ENCODE measurements at places on chromosomes 12 and 14. TPM values are rescaled to one million over a fixed set of nuclear protein-coding genes. Genes with fewer than 3 reads are reported as not detected.

DNA sequence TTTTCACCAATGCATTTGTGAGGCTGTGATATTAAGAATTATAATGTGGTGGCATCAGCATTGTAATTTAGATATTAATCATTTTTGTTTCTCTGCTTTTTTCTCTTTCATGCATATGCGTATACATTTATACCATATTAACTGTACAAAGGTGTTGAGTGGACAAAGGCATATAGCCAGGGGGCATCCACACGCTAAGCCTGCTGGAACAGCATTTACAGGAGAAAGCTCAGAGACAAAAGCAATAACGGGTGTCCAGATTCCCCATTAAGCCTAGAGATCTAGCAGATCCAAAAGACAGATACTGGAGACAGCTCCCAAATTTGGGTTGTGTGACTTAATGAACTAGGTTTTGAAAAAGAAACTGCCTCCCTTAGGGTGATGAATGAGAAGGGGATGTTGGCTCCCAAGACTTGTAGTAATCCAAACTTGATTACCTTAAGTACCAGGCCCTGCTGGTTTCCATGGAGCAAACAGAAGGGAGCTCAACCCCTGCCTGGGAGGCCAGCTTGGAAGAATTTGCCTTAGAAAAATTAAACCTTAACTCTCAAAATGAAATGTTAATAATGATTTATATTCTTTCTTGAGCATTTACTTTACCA lies 181.9 kb downstream of the SLC6A15 start:
- DNase-seq = no peak

DNA sequence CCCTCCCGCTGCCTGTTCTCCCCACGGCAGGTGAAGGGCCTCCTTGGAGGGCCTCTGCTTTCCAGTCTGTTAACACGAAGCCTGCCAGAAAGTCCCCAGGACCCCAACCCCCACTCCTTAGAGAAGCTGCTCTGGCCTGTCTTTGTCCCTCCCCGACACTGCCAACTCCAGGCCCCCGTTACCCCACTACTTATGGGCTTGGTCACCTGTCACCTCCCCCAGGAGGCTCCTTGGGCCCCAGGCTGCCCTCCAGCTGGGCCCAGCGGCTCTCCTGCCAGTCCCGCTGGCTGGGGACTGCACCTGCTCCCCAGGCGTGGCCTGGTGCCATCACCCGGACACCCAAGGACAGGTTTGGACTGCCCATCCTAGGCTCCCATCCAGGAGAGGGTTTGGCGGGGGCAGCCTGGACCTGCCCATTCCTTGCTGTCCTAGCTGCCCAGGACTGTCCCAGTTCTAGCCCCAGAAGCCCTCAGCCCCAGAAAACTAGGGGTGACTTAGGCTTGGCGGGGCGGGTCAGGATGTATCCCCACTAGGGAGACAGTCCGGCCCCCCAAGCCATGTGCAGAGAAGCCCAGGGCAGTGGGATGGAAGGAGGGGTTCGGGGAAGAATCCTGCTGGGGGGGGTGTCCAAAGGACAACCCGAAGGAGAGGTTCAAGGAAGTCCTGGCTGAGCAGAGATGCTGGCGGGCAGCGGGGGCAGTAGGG lies 155.7 kb upstream of the C14orf180 start:
- no peak for DNase-seq

DNA sequence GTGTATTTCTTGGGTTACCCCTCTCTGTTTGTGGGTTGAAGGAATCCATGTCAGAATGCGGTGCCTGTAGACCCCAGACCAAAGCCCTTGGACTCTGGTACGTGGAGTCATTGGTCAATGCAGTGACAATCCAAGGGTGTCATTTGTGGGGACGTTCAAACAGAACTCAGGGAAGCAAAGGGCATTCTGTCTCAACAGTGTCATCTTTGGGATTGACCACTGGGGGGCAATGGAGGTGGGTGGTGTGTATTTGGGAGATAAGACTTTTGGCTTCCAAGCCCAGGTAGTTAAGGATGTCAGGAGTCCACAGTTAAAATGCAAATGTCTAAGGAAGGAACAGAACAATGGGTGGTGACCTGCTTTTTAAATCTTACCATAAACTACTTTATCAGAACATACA lies 54.6 kb upstream of the CCDC175 start:
- no peak for DNase-seq

- no peak for DNase-seq
These were observed 42.4 kb upstream of the STXBP6 start for GRCh38 chr14:25092258-25092740.

GRCh38 chr12:60123557-60123956 lies 527.7 kb downstream of the SLC16A7 start:
- DNase-seq = no peak

DNA sequence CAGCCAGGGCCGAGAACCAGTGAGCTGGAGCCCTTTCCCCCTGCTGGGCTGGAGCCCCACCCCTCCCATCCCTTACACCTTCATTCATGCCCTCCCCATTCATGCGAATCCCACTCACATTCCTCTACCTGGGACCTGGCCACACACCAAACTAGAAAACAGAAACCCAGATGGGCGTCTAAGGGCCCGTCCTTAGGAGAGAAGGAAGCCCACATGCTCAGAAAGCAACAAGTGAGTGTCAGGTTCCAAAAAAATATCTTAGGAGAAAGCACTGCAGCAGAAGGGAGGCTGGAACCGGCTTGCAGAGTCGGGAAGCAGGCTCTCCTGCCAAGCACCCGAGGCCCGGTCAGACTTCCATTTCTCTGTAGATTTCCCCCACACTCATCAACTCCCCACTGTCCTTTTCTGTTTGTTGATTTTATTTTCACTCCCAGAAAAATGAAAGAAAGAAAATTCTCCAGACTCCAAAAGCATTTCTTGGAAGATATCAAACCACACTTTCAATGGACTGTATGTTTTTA lies 13.6 kb downstream of the BCL11B start:
- DNase-seq = peak; percentile 66

- DNase-seq = no peak
These were observed 18.6 kb upstream of the SSPN start for GRCh38 chr12:26176725-26177124.

GRCh38 chr12:96047229-96048211 lies 12.1 kb upstream of the LTA4H start:
- DNase-seq = peak; percentile 73

DNA sequence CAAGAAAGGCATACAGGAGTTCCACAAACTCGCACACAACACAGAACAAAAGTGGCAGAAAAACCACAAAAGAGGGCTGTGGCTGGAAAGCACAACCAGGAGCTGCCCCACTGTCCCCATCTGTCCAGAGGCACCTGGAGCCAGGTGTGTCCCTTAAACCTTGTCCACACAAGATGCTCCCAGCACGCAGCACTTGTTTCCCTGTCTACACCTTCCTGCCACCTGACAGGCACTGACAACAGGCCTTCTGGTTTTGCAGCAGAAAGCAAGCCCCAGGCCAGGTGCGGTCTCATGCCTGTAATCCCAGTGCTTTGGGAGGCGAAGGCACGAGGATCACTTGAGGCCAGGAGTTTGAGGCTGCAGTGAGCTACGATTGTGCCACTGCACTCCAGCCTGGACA lies 3.6 kb downstream of the BTBD6 start:
- DNase-seq = no peak

DNA sequence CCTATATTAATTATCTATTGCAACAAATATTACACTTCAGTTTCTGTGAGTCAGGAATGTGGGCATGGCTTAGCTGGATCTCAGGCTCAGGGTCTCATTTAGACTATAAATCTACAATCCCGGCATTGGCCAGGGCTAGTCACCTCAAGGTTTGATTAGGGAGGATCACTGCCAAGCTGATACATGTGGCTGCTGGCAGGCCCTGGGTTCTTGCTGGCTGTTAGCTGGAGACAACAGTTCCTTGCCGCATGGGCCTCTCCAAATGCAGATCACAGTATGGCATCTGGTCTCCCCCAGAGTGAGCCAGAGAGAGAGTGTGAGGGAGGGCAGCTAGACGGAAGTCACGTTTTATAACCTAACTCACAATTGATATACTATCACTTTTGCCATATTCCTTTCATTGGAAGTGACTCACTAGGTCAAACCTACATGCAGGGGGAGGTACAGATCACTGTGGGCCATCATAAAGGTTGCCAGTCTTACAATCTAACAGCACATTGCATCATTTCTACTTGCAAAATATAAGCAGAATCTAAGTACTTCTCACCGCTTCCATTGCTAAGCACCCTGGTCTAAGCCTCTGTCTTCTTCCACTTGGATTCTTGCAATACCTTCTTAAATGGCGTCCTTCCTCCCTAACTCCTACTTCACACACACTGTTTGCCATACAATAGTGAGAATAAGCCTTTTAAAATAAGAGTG lies 174.0 kb upstream of the ARHGAP5 start:
- DNase-seq = no peak

DNA sequence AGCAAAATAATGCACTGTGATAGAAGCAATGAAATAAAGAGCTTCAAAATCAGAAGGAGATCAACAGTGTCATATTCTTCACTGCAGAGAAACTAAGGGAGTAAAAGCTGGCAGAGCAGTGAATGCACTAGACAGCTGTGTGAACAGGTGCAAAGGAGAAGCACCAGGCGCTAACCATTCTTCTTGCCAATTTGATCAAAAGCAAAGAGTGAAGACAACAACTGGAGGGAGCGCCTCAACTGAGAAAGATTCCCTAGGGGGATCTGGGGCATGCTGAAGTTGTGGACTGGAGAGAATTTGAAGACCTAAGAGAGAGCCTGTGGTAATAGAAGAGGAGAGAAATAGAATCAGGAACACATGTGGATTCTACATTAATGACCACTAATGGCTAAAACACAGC lies 50.4 kb upstream of the OVCH1 start:
- no peak for DNase-seq

- DNase-seq = no peak
These were observed 916.8 kb downstream of the DIO2 start for GRCh38 chr14:79294499-79294898.

DNA sequence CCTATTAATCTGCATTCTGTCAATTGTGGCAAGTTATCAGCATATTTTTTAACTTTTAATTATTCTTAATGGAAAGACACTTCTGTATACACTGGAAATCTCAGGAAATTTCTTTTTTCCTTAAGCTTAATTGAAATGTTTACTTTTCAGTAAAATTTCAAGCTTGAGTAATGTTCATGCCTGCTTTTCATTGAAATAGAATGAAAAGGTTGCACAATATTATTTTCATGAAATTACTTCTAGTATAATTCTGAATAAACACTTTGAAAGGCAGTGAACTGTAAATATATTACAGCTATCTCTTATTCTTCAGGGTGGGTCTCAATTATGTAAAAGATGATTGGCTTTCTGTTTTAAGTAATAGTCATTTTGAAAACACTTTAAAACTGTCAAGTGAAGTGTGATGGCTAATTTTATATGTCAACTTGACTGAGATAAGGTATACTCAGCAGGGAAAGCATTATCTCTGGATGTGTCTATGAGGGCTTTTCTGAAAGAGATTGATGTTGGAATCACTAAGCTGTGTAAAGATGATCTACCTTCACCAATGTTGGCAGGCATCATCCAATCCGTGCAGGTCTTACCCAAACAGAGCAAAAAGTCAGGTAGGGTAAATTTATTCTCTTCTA lies 29.9 kb downstream of the CLEC2D start:
- DNase-seq = no peak

DNA sequence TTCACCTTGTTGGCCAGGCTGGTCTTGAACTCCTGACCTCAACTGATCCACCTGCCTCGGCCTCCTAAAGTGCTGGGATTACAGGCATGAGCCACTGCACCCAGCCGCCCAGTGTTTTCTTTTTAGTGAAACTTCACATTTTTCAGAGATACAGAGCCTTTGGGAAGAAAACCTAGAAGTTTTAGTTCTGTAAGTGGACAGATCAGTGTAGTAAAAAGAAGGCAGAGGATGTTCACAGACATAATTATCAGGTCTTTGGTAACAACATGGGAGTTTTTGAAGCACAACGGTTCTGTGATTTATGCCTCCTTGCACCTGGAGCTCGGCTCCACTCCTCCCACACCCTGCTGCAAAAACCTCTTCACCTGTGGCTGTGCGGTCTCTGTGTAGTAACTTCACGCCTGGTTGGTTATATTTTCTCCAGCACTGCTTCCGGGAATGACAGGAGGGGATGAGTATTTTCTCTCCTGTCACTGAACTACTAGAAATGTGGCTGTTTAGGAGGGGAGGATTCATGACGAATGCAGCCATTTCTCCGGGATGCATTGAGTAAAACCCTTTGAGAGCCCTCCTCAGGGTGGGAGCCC lies 67.0 kb downstream of the ARF6 start:
- DNase-seq = peak; percentile 74

DNA sequence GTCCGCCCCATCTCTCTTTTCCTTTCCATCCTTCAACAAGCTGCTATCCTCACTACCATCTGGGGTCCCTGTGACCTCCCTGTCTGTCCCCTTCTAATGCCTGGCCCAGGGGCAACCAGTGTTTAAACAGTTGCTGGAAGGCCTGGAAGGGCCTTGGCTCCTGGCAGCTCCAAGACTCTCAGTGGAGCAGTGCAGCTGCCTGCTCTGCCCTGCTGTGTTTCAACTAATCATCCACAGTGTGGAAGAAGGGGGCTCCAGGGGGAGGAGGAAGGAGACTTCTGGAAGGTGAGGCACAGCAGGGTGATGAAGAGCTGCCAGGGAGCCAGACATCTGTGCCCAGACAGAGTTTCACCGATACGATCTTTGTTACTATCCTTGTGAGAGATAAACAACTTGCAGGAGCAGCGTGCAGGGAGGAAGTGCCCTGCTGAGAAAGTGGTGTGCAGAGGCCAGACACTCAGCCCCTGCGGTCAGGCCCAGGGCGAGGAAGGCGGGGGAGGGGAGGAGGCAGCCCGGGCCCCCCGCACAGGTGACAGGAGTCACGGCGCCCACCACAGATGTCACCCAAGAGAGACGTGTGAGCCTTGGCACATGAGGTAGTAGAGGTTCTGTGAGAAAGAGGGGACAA lies 1061.8 kb downstream of the BCL11B start:
- DNase-seq = peak; percentile 82

DNA sequence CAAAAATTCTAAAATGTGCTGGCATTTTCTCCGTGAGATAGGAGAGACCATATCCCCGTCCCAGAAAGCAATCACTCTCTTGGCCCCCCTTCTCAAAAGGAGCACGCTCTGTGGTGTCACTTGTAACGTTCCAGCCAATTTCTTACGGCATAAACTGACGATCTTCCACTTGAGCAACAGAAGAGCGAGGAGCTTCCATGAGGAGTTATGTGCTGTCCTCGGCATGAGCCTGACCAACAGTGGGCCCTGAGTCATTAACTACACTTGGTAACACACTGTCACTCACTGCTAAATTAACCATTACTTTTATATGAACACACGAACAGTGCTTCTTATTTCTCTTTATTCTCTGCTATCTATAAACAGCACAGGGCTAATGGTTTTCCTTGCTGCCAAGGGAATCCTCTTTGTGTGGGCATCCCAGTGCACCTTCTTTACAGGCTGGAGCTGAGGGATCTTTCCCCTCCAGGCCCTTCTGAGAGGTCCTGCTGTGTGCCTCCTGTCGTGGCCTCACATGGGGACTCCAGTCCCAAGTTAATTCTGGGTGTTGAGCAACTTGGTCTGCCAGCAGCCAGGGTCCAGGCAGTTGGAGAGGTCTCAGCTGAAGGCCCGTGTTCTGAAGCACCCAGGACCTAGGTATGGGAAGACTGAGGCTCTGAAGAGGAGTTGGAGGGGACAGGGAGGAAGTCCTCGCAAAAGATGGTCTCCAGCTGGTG lies 9.4 kb downstream of the SLC6A13 start:
- DNase-seq = no peak

Gene DPPA3
- not detected for total RNA-seq

Gene BHLHE41
- not detected for total RNA-seq

Gene TCL1B
- total RNA-seq = not detected

Gene SLC38A4
- total RNA-seq = not detected

Gene OR6C2
- total RNA-seq = not detected

Gene EPYC
- not detected for total RNA-seq

Gene ANO2
- not detected for total RNA-seq

Gene RIPK3
- 12.0 TPM for total RNA-seq

Gene ADCY6
- 0.73 TPM for total RNA-seq

Gene SLC6A13
- not detected for total RNA-seq

Gene CCDC177
- 0.05 TPM for total RNA-seq

All from activated CD4-positive, alpha-beta T cell treated with anti-CD3 and anti-CD28 coated beads, Interleukin-2, amount 10 ng/mL, durations not matched to agents 24 days and 14 days (primary cell).